ENCODE measurements at places on chromosomes 2 and 18.

- DNase-seq, result no peak
Observed at GRCh38 chr2:72155737-72156136, 8.1 kb upstream of the CYP26B1 start.

GRCh38 chr2:19124135-19124534 is 234.3 kb downstream of the OSR1 start:
- DNase-seq, result no peak

DNA sequence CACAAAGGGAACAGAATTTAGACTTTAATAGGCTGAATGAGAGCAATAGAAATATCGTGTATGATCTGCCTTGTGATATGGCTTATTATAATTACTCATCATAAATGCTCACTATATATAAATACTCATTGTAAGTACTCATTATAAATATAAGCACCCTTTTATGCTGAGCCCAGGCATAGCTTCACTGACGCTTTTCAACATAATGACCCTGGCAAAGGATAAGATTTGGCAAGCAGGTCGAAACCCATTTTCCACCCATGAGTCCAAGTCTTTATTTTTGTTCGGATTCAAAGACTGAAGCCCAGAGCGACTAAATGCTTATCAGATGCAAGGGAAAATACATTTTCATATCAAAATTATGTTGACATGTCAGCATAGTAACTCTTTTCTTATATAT is 500.4 kb downstream of the SLC4A3 start:
- no peak for DNase-seq

GRCh38 chr2:10381997-10382353 is 66.2 kb downstream of the ODC1 start:
- no peak for DNase-seq

DNA sequence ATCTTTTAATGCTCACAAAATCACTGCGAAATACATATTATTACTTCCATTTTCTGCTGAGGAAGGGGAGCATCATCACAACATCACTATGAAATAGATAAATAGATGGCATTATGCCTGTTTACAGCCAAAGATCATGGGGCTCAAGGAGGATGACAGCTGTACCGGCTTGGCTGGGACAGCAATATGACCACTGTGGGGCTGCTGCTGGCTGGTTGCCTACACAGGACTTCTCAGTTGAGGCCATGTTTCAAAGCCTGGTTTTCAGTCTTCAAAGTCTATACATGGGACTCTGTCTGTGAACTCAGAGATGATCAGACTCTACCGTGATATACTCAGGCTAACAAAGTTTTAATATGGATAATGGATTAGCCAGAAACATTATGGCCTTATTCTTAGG is 58.7 kb downstream of the SPATS2L start:
- DNase-seq, result no peak

GRCh38 chr2:136395582-136395981 is 277.6 kb upstream of the CXCR4 start:
- no peak for DNase-seq

DNA sequence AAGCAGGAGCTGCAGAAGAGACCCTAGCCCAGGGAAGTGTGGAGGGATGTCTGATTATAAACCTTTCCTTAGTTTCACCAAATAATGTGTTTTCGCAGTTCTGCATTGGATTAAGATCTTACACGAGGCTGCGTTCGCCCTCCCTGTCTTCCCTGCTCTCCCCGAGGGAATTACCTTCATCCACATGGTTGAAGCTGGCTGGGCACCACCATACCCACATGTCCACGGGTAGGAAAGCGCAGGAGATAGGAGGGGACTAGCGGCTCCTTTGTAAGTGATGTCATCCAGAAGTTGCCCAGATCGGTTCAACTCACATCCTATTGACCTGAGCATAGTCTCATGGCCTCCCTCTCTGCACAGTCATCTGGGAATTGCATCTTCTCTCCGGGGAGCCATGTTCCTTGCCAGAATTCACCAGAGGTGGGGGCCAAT is 1.1 kb downstream of the TTL start:
- DNase-seq, result no peak

- DNase-seq, result no peak
Observed at GRCh38 chr2:158722266-158723105, 72.6 kb upstream of the DAPL1 start.

DNA sequence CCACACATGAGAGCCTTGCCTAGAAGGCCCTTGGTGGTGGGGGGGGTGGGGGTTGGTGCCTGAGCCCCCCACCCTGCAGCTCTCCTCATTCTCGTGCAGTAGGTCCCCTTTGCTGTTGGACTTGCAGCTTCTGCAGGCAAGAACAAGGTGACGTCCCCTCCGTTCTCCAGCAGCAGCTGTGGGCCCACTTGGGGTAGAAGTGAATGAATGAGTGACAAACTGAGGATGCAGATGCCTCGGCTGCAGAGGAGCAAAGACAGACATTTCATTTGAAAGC is 88.6 kb upstream of the CTDP1 start:
- DNase-seq, result no peak

DNA sequence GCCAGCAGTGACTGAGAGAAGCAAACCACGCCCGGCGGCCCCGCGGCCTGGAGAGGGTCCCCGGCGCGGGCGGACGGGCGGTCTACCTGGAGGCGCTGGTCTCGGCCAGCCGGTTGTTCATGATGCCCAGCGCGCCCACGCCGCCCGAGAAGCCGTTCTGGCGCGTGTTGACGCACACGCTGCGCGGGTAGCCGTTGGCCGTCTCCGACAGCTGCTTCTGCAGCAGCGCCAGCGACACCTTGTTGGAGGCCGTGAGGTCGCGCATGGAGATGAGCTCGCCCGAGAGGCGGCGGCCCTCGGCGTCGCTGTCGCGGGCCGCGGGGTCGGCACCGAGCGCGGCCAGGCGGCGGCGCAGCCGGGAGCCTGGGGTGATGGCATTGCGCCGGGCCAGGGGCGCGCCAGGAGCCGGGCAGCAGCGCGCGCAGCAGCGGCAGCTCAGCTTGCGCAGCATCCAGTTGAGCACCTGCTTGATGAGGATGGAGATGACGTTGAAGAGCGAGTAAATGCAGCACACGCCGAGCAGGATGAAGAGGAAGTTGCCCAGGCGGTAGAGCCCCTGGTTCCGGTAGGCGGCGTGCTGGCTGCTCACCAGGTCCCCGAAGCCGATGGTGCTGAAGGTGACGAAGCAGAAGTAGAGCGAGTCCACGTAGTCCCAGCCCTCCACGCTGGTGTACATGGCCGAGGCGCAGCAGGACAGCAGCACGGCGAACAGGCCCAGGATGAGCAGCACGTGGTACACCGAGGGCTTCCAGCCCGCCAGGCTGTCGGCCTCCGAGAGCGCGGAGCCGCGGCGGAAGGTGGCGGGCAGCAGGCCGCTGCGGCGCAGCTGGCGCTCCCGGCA is 118.1 kb downstream of the MSH2 start:
- DNase-seq, result peak; percentile 67

GRCh38 chr2:63675026-63675425 is 86.3 kb downstream of the MDH1 start:
- no peak for DNase-seq

DNA sequence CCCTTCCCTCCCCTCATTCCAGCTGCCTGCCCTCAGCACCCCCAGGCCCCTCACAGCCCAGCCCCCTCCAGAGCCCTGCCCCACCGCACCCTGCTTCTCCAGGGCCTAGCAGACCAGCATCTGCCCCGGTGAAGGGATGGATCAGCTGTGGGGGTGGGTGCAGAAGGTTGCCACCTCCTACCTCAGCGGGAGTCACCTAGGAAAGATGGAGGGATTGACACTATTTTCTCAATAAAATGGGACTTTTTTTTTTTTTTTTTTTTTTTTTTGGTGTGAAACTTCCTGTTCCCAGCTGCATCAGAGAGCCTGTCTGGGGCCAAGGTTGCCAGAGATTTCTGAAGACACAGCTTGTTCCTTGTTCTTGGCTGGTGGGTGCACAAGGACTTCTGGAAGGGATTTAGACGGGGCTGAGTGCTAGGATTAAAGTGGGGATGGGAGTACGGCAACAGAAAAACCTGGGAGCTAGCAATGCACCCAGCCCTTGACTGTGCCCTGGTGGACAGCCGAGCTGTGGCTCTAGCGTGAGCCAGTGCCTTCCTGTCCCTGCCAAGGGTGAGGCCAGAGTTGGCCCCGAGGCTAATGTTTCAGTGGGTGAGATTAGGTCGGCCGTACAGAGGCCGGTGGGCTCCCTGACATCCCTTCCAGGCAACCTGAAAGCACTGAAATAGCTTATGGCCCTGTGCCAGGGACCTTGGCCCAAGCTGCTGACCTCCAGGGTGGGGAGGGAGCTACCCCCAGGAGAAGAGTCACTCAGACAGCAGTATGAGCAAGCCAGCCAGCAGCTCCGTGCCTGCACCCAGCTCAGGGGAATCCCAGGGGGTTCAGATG is 4.6 kb downstream of the B3GNT7 start:
- DNase-seq, result no peak

DNA sequence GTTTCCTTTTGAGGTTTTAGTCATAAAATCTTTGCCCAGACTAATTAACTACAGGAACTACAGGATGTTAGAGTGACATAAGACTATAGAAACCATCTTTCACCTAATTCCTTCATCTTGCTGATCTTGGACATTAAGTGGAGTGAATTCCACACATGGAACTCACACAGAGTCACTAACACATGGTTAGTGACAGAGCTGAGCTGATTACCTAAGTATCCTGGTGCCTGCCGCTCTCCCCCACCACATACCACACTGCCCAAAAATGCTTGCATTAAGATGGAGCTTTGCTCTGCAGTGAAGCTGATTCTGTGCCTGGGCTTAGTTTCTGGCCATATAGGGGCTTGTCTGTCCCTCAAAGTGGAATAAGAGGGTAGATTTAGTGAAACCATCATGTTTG is 332.9 kb upstream of the NT5C1B start:
- no peak for DNase-seq

GRCh38 chr2:60498816-60499429 is 54.5 kb downstream of the BCL11A start:
- no peak for DNase-seq

DNA sequence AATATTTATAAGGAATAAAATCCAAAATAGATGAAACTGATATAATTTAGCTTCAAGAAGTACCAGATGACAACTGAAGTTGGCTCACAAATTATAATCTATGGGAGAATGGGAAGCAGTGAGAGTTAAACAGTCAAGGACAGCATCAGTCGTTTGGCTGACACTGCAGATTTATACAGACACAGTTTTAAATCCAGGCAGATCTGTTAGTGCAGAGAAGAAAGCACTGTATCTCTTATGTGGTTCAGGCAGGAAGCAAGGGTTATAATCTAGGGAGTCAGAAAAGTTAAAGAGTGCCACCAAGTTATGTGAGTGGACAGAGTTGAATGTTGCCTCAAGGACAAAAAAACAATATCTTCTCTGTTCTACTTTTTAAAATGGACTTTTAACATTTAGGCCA is 880.2 kb downstream of the TSN start:
- peak; percentile 20 for DNase-seq

- no peak for DNase-seq
Observed at GRCh38 chr2:38178119-38178518, 102.2 kb upstream of the CYP1B1 start.

GRCh38 chr2:64626963-64627760 is 26.6 kb downstream of the SERTAD2 start:
- no peak for DNase-seq

DNA sequence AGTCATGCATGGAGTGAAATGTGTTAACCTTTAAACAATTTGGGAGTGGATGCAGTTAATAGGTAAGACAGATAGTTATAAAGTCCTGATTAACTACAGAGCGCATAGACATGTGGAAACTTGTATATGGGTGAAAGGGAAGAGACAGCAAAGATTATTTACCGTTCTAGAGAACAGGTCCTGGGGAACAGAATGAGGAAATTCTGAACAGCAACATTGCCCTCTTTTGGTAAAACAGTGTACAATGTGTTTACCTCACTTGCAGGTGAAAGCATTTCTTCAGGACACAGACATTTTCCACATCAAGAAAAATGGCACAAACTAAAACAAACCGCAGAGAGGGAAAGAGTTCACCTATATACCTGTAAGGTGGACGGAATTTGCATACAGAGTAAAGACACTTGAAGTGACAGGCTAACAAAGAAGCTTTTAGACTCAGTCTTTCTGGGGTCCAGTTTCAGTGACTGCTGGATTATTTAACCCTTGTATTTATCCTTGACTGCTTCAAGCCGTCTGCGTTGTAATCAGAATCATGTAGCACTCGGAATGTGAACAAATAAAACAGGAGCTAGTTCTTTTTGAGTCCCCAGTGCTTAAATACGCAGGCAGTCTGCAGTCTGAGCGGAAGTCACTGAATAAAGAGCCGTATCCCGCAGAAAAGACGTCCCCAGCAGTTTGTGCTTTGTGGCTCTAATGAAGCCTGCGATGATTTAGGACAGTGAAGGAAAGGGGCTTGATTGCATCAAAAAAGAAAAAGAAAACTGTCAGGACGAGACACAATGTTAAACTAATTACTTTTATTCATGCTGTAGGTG is 364.8 kb upstream of the GALNT5 start:
- DNase-seq, result peak; percentile 32

- DNase-seq, result no peak
Observed at GRCh38 chr2:97951155-97951680, 44.5 kb downstream of the TMEM131 start.

GRCh38 chr2:200321780-200322534 is 15.5 kb downstream of the SPATS2L start:
- DNase-seq, result no peak

GRCh38 chr2:47218066-47218581 is 63.0 kb upstream of the STPG4 start:
- DNase-seq, result no peak

GRCh38 chr2:131366643-131367042 is 2.7 kb upstream of the RAB6D start:
- DNase-seq, result no peak

DNA sequence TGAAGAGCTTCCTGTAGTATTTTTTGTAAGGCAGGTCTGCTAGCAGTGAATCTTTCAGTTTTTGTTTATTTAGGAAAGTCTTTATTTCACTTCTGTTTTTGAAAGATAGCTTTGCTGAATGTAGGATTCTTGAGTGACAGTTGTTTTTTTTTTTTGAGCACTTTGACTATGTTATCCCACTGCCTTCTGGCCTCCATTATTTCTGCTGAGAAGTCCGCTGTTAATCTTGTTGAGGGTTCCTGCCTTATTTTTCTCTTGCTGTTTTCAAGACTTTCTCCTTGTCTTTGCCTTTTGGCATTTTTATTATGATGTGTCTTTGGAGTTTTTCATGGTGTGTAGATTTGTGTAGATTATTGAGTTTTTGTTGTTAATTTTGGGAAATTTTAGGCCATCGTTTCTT is 21.9 kb downstream of the RBFA start:
- DNase-seq, result no peak

DNA sequence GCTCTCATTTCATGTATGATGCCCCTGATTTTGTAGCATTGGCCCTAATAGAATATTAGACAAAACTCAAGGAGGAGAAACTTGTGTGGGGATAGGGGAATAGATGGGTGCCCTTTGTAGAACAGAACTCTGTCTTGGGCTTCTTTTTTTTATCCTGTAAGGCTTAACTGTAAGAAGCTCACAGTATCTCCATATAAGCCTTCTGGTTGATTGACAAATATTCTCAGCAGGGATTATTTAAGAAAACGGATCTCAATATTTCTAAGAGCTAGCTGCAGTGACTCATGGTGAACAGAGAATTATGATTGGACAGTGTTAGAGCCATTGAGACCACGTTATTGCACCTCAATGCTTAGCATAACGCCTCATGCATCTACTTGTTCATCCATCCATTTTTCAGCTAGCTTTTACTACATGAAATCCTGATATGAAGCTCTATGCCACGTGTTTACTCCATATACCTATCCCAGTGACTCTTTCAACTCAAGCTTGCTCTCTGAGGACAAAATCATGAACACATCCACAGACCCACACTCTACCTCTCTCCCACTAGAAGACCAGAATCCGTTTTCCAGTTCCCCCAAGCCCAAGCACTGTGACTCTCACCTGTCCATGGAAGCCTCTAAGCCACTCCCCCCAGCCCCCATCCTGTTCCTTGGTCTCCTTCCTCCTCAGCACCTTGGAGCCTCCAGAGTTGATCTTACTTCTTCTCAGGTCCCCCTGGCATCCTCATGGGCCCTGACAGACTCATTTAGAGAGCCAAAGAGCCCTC is 99.2 kb downstream of the BCL2L11 start:
- DNase-seq, result no peak
